ENCODE measurements at places on chromosomes 5 and 9.

DNA sequence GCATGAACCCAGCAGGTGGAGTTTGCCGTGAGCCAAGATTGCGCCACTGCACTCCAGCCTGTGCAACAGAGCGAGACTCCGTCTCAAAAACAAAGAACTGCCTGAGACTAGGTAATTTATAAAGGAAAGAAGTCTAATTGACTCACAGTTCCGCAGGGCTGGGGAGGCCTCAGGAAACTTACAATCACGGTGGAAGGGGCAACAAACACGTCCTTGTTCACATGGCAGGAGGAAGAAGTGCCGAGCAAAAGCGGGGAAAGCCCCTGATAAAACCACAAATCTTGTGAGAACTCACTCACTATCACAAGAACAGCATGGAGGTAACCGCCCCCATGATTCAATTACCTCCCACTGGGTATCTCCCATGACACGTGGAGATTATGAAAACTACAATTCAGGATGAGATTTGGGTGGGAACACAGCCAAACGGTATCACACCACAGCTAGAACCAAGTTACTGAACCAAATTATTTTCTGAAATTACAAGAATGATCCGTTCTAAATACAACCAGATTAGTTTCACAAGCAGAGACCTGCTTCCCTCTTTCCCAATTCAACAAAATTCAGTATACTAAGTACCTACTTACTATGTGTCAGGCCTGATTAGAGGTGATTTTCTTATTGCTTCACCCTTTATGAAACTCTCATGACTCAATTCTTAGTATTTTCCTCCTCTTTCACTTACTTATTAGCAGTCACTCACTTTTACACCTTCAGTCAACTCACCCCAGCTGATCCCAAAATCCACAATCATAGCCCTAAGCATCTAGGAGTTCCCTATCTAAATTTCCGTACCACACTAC lies 8.4 kb downstream of the UBTD2 start:
- no peak for DNase-seq

DNA sequence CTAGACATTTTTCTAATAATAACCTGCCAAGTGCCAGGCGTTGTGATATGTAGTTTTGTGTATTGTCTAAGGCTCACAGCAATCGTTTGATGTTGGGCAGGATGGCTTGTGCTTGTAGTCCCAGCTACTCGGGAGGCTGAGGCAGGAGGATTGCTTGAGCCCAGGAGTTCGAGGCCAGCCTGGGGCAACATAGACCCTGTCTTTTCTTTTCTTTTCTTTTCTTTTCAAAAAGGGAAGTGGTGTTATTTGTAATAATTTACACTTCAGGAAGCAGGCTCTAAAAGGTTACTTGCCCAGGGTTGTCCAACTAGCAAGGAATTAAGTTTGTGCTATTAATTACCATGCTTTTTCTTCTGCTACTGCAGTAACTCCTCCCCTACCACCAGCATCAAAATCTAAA lies 3.2 kb downstream of the ZNF131 start:
- no peak for DNase-seq

DNA sequence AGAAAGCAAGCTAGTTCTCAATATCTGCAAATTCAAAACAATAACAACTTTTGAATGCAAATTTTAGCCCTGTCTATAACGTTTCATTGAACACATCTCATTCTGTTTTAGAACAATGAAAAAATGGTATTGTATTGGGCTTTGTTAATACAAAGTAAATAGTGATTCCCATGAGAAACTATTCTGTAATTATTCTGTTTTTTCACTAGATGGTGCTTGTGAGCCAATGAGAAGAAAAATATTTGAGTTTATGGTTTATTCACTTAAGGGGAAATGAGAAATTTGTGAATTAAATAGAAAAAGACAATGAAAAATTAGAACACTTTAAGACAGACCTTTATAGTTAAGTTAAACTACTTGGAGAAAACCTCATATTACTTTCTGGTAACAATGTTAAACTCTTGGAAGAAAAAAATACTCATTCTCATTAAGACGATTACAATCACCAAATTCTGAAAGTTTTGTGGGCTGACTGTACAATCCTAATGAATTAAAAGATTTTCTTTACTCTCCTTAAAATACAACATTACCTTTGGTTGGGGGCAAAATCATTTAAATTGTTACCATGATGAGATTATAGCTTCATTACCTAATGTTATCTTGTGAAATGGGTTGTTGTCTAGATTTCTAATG lies 127.0 kb downstream of the NNT start:
- DNase-seq: peak; percentile 3

DNA sequence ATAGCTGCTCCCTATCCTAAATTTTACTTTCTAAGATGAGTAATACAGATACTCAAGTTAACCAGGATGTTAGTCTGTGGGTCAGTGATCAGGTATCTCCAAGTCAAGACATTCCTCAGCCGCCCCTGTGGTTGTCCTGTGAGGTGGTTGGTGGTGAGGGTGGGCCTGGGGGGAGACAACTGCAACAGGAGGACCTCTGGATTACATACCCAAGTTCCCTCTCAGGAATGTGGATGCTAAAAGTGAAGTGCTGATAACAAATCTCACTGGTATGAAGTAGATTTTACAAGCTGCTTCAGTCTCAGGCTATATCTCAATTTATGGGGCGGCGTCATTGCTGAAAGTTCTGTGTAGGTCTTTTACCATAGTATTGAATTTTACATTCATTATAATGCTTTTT lies 38.3 kb downstream of the SLC1A3 start:
- DNase-seq: no peak

DNA sequence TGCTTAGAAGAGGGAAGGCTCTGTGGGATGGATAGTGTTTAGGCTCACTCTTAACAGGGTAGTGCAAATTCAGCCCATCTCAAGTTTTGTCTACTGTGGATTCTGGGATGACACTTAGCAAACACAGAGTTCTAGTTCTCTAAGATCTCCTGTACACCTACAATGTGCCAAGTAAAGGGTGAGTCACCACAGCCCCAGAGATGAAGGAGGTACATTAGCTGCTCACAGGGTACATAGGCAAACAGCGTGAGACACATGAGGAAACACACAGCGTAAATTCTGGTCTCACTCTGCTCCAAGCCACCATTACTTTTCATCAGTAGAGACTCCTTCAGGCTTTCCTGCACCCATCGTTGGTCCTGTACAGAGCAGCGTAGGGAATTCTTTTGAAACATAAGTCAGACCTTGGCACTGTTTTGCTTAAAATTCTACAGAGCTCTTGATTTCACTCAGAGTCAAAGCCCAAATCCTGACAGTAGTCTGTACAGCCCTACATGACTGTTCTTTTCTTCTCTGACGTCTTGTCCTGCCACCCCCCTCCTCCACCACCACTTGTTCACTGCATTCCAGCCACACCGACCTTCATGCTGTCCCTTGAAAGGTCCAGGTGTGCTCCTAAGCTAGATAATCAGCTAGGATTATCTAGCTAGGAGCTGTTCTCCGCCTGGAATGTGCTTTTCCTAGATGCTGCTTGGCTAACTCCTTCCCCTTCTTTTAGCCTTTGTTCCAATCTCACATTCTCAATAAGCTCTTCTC lies 8.7 kb downstream of the ASTN2 start:
- no peak for DNase-seq

DNA sequence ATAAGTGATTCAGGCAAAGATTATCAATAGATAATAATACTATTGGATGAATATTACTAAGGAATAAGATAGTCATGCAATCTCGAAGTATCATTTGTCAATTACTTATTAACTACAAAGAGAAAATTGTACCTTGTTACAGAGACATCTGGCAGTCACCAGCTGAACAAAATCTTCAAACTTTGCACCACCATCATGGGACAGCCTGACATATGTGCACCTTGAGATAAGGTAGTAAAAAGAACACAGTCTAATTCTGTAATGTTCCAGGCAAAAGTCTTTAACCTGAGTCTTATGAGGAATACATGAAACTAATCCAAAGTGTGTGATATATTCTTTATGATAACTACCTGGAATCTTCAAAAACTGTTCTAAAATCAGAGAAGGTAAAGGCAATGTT lies 423.0 kb upstream of the ZNF608 start:
- DNase-seq: no peak

GRCh38 chr9:127457191-127457878 lies 6.0 kb downstream of the LRSAM1 start:
- no peak for DNase-seq

- DNase-seq: no peak
These were observed 311.3 kb downstream of the NDUFS4 start for GRCh38 chr5:53871775-53872174.

GRCh38 chr5:128274441-128274840 lies 190.9 kb downstream of the SLC12A2 start:
- DNase-seq: no peak

GRCh38 chr5:80864109-80864508 lies 96.1 kb upstream of the RASGRF2 start:
- no peak for DNase-seq

GRCh38 chr5:157924931-157925729 lies 66.2 kb upstream of the CLINT1 start:
- DNase-seq: no peak

- no peak for DNase-seq
These were observed 10.9 kb upstream of the CARNMT1 start for GRCh38 chr9:75039009-75039408.

- DNase-seq: no peak
These were observed 183.6 kb upstream of the MAP3K1 start for GRCh38 chr5:56631719-56632118.

- no peak for DNase-seq
These were observed 102.3 kb upstream of the PHYKPL start for GRCh38 chr5:178334861-178335260.

DNA sequence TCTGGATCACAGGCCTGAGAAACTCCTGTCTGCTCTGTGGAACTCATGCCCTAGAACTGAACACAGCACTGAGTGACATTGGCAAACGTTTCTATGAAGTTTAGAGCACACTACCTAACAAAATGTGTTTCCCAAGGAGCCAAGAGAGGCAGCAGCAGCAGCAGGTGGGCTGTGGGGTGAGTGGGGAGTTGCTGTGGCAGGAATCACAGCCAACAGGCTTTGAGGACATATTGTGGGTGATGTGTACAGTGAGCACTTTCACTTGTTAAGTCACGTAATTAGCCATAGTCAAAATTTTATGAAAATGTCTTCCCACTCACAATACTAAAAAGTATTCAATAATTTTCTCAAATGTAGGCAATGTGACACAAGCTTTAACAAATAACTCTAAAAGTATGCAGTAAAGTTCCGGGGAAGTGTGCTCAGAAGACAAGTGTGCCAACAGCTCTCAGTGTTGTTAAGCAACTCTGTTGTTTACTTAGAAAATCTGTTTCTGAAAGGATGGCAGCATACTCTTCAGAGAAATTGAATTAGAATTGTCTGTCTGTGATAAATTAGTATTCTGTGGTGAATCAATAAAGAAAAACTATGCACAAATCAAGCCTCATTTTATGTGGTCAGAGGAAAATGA lies 482.1 kb downstream of the SEMA5A start:
- no peak for DNase-seq

DNA sequence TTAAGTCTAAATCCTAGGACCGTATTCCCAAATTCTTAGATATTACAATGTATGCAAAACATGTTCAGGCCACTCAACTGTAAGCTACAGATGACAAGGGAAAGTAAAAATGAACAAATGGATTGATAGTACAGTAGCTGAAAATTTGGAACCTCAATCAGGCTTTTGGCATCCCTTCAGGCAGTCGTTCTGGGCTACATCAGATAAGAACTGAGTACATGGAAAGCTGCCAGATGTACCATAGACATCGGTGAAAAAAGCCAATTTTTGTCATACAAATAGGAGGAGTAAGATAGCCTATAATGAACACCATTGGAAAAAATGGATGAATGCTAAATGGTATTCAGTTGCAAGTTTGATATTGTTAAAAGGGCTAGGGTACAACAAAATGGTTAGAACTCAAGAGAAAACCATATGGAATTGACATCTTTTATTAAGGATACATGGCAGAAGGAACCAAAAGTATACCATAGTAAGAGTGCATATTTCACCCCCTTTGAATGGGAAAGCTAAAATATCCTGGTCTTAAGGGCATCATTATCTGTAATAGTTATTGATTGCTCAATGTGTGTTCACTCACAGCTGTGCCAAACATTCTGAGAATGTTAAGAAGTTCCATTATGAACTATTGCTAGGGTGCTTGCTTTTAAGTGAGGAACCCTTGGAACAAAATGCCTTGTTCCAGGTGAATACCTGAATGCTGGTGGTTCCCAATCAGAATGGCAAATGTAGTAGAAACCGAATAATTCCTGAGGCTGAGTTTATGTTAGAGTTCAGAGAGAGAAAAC lies 86.4 kb downstream of the NR3C1 start:
- peak; percentile 37 for DNase-seq

GRCh38 chr5:44334622-44335021 lies 54.6 kb downstream of the FGF10 start:
- no peak for DNase-seq

DNA sequence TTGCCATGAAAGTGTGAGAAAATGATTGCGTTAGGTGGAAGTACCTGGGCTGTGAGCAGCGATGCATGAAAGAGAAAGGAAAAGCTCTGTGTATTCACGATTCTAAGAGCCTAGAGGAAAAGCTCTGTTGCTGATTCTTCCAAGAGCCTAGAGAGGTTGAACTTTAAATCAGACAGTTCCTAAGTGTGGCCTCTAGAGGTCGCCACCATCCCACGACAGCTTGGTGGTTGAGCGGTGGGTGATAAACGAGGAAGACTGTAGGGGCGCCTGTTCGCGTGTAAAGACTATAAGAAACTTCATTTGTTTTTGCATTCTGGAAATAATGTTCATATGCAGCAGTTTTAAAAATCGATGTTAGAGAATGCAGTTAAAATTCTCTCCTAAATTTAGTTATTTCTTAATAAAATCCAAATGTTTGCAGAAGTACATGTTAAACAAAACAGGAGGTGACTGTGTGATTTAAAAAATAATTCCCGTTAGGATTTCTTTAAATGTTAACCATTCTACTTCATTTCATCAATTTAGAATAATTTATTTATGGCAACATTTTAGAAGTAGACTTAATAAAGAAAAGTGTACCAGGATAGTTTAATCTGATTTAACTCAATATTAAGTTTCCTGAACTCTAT lies 107.7 kb downstream of the TENT4A start:
- DNase-seq: peak; percentile 58

- no peak for DNase-seq
These were observed 41.9 kb downstream of the TEK start for GRCh38 chr9:27150746-27151406.

DNA sequence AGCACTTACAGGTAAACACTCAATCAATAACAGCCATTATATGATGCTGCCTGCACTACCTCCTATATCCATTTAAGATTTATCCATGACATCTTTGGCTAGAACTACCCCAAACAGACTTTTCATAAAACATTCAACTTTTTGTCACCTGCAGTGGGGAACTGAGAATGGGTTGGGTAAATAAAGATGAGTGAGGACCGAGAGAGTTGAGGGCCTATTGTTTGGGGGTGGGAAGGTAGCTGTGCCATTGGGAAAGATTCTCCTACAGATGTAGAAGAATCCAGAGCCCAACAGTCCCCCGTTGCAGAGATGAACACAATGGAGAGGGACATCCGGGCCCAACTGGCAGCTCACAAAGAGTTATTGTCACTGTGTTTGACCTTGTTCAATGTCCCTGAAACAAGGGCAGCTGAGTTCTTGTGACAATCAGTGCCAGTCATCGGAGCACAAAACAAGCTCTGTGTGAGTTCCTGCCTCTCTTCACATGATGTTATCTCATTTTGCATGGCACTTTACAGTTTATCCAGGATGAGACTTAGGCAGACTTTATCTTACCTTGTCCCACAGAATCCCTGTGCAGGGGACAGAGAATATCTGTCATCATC lies 11.5 kb upstream of the SLC31A2 start:
- DNase-seq: no peak

- DNase-seq: no peak
These were observed 1.8 kb downstream of the FEM1C start for GRCh38 chr5:115542651-115543364.

All from DMS79 treated with DMSO at 0.1 percent for 48 hours (cell line).